ENCODE measurements at places on chromosomes 2 and 18. TPM values are rescaled to one million over a fixed set of nuclear protein-coding genes. Genes with fewer than 3 reads are reported as not detected.
A peak's percentile ranks its signal among the peaks of the same experiment; 100 is the strongest.

GRCh38 chr2:222751821-222752719, 80.6 kb downstream of the MOGAT1 start:
- no peak for DNase-seq

- no peak for DNase-seq
Observed at GRCh38 chr2:6412533-6413091, 453.1 kb downstream of the CMPK2 start.

GRCh38 chr2:146659976-146660375, 1184.9 kb upstream of the ACVR2A start:
- no peak for DNase-seq

Gene PRKAG3
- total RNA-seq, result not detected

GRCh38 chr2:29744976-29745375, 176.4 kb downstream of the ALK start:
- no peak for DNase-seq

GRCh38 chr2:204313256-204313655, 232.0 kb upstream of the PARD3B start:
- DNase-seq, result peak; percentile 72
